ENCODE measurements at places on chromosomes 12 and 14.

- no peak for DNase-seq
These were observed 369.2 kb downstream of the CCER1 start for GRCh38 chr12:90585640-90586304.

DNA sequence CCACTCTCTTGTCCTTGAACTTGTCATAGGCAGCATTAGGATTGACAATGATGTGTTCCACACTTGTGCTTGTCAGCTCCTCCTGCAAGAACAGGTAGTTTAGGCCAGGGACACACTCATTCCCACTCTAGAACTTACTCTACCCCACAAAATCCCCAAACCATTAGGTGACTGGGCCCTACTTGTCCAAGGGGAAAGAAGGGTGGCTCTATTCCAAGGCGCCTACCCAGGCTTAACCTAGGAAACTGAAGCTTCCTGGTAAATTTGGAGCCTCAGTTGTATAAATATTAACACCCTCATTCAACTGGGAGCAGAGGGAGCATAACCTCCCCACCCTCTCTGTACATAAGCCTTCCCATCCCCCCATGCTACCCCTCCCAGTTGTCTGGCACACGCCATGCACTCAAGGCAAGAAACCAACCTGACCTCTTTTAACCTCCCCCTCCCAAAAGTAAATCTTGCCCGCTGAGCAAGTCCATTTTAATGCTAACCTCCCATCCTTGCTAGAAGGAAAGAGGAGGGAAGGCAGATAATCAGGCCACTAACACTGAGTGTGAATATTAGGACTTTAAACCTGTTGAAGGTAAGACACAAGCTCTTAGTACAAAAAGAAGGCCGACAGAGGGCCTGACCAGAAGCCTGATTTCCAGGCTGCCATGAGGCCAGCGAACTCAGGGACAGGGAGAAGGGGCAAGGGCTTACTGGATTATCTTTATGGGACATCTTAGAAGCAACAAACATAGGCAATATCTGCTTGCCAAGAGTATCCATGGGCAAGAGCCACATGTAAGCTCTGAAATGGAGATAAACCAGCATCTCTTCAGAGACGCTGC lies 11.0 kb downstream of the DCTN2 start:
- DNase-seq: no peak

DNA sequence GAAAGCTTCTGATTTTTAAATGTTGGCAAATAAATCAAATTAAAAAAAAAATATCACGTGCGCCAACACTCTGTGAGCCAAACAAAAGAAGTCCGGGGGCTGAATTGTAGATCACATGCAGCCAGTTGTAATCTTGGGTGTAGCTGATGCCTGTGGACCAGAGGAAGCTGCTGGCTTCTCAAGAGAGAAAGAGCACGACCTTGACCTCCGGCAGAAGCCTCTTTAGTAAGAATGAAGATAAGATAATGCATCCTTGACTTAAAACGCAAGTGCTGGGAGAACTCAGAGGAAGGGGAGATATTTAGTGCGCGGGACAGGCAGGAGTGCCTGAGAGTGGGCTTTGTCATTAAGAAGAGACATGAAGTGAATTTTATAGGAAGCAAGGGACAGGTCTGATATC lies 162.8 kb upstream of the TBX3 start:
- no peak for DNase-seq

DNA sequence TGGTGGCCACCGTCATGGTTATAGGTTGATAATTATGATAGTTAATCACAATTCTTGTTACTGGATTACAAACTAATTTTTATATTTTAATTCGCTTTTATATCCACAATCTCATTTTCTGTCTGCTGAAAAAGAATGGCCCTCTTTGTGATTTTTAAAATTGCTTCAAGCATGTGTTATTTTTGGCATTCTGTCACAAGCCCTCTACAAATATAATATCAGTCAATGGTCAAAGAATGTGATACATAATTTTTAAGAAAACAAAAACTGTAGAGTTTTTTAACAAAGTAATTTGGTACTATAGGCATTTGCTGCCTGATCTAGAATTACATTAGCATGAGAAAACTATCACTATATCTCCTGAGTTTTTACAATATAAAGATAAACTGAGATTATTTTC lies 352.0 kb upstream of the TMTC1 start:
- no peak for DNase-seq

DNA sequence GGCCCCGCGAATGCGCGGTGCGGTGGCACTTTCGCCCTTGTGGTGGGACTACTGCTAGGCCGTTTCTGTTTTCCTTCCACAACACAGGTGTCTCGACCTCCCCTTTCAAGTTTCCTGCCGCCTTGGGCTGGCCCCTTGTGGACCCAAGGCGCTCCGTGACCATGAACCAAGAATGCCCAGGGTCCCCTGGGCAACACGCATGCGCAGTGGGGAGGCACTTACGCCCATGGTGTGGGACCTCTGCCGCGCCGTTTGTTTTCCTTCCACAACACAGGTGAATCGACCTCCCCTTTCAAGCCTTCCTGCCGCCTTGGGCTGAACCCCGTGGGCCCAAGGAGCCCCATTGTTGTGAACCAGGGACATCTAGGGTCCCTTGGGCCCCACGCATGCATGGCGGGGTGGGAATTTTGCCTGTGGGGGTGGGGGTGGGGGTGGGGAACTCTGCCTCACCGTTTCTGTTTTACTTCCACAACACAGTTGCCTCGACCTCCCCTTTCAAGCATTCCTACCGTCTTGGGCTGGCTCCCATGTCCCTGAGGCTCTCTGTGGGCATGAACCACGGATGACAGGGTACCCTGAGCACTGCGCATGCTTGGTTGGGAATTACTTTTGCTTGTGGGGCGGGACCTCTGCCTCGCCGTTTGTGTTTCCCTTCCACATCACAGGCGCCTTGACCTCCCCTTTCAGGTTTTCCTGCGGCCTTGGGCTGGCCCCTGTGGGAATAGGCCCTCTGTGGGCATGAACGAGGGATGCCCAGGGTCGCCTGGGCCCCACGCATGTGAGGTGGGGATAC lies 355.1 kb downstream of the ALG10 start:
- no peak for DNase-seq

- DNase-seq: no peak
These were observed 208.1 kb downstream of the PHLDA1 start for GRCh38 chr12:75823475-75823874.

DNA sequence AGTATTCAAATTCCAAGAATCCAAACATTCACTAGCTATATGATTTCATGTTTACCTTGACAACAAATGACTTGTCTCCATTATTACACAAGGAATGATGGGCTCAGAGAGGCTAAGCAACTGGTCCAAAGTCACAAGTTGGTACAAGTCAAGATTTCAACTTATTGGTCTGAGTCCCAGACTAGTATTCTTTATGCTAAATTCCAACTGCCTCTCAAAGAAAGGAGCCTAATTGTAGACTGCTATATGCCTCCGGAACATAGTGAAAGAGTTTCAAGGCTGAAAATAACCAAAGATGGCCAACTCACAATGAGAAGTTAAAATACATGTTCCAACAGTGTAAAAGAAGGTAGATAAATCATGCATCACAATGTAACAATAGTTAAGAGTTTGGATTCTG lies 7.5 kb downstream of the BTG1 start:
- no peak for DNase-seq

DNA sequence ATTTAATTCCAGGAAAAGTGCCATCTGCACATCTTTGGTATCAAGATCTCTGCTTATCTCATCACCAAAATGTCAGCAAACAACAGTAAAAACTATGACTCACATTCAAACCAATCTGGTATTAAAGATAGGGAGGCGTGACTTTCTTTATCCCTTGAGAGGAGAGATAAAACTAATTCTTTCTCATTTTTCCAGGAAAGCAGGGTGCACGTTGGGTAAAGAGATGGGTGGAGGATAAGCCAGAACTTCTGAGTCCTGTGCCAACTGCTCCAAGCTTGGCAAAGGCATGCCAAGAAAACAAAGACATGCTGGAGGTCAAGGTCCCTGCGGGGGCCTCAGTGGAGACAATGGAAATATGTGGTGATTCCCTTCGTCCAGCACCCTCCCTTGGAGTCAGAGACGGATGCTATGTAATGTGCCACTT lies 225.8 kb upstream of the PLXNC1 start:
- DNase-seq: no peak

DNA sequence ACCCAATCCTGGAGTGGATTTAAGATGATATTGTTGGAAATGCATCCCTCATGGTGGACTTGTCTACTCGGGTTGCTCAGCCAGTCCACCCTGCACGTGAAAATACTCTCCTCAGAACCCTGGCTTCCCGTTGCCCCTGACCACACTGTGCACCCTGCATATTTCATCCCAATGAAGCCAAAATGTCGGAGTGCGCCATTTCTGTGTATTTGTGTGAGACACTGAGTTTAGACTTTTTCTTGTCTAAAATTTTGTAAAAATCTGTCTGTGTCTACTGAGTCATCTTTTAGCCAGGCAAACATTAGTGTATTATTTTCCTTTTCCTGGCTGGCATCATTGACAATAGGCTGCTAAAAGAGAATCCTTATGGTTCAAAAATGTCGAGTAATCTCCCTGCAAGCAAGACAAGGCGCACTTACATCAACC lies 485 bp upstream of the PNMA1 start:
- DNase-seq: peak; percentile 75

DNA sequence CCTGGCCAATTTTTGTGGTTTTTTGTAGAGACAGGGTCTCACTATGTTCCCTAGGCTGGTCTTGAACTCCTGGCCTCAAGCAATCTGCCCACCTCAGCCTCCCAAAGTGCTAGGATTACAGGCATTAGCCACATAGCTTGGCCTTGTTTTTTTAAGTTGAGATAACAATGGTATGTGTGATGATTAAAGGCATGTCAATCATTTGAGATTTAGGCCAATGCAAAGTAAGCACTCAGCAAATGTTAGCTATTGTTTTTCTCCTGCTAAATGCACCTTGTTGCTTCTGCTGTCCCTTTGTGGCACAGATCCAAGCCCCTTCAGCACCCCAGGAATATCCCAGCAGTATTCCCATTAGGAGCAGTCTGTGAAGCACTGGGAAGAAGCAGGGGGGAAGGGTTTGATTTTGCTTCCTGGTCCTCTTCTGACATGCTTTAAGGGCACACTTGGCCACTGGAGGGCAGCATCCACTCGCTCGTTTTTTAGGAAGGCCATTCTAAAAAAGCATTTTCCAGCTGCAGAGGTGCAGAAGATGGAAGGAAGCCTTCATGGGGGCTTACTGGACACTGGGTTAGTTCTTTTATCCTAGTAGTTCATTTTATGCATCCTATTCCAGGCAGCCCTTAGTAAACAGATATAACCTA lies 70.2 kb upstream of the ZFP36L1 start:
- peak; percentile 99 for DNase-seq

DNA sequence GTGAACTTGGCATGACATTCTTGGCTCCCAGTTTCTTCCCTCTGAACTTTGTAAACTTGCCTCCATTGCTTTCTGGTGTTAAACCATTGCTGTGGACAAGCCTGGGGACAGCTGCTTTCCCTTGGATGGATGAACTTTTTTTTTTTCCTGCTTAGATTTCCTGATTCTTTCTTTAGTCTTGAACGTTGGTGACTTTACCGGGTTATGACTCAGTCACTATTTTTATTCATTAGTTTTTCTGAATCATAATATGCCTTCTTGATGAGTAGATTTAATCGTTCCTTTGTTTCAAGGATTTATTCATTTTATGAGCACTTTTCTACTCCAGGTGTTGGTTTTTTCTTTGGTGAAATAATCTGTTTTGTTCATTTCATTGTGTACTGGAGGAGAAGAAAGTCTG lies 155.0 kb upstream of the RTL1 start:
- DNase-seq: no peak

DNA sequence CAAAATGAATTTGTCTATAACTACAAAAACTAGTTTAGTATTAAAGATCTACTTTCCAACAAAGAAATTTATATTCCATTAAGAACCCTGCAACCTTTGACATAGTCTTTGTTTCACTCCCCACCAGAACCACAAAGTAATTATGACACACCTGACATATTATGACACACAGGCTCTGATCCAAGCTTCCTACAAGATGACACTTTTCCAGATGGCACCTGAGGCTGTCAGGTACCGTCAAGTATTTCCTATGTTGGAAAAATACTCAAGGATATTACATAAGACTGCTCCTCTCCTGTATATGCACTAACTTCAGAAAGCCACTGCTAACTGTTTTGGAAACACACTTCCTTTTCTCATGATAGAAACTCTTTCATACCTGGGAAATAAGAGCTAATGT lies 38.9 kb downstream of the STXBP6 start:
- no peak for DNase-seq

DNA sequence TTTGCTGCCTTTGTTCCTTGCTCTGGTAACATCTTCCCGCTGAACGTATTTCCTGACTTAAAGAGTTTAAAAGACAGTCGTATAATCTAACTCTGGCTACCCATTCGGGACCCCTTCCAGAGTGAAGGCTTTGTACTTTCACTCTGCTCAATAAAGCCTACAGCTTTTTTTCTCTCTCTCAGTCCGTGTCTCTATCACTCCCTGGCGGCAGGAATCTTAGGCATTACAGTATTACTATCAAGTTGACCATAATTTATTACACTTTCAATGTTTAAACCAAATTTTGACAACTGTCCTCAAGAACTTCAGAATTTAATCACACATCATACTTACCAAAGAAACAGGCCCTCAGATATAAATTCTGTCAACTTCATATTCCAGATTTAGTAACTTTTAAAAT lies 967.9 kb downstream of the FSCB start:
- DNase-seq: peak; percentile 3

DNA sequence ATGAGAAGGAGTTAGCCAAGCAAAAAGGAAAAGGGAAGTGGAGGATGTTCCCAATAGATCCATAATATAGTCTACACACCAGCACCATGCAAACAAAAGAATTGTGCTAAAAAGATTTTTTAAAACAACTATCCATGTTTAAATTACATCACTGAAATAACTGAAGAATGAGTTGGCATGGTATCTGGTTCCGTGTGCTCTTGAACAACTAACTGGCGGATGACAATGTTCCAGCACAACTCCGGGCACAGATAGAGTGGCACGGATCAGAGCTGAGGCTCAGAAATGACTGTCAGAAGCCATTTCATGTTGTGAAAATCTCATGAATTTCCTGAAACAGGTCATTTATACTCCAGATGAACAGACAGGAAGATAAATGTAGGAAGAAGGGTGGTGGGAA lies 153.1 kb downstream of the HMGA2 start:
- no peak for DNase-seq

GRCh38 chr12:59904874-59905521 lies 309.2 kb downstream of the SLC16A7 start:
- peak; percentile 1 for DNase-seq

DNA sequence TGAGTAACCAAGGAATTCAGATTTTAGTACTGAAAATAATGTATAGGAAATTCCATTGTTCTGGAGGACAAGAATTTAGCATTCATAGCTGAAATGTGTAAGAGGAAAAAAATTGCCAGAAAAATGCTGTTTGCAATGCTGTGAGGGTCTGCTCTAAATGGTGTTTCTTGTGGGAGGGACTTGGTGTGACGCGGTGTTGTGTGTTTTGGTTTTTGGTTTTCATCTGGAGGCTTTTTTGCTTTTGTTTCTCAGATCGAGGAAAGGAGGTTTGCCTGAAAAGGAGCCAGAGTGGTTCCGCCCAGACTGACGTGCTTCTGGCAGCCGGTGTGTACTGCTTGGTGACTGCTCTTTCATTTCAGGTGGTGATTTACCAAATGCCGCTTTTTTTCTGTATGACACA lies 211.8 kb upstream of the HMGA2 start:
- no peak for DNase-seq

Measured in HTR-8/SVneo (cell line).